ENCODE measurements at places on chromosomes 11 and 22.

DNA sequence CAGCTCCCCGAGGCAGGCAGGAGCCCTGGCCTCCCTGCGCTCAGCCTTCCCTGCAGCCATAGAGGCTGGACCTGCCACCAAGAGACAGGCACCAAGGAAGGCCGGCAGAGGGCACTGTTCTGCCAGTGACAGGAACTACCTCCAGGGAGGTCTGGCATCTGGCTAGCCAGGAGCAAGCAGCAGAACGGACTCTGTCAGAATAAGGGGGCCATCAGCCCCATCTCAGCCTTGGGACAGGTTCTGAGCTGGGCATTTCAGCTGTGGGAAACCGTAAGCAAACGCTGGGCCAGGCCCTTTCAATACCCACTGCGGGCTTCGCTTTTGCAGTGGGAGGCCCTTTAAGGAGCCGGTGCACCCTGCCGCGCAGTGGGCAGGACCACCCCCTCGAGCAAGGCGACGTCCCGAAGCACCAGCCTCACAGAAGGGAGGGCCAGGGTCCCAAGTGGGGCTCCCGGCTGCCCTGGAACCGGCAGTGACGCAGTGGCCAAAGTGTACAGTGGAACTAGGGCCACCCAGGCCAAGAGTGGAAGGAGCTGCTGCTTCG, 18.2 kb downstream of the IFT27 start:
- no peaks in the 10 kb centered on the region for H3K27me3 ChIP-seq
- H3K27ac ChIP-seq, result no peak overlapping the region
- no peaks in the 10 kb centered on the region for H3K36me3 ChIP-seq
- no peaks in the 10 kb centered on the region for H3K4me1 ChIP-seq
- H3K4me3 ChIP-seq, result no peak overlapping the region

GRCh38 chr11:2704356-2704755, 4.6 kb upstream of the KCNQ1OT1 start:
- H3K4me3 ChIP-seq, result no peak overlapping the region
- H3K27ac ChIP-seq, result no peak overlapping the region
- no peaks in the 10 kb centered on the region for H3K27me3 ChIP-seq

GRCh38 chr22:46587061-46587460, 33.1 kb upstream of the GRAMD4 start:
- no peak overlapping the region for H3K27ac ChIP-seq
- no peaks in the 10 kb centered on the region for H3K27me3 ChIP-seq
- no peaks in the 10 kb centered on the region for H3K36me3 ChIP-seq
- H3K4me1 ChIP-seq, result peaks cover 9% of the 10 kb centered on the region
- no peak for DNase-seq

DNA sequence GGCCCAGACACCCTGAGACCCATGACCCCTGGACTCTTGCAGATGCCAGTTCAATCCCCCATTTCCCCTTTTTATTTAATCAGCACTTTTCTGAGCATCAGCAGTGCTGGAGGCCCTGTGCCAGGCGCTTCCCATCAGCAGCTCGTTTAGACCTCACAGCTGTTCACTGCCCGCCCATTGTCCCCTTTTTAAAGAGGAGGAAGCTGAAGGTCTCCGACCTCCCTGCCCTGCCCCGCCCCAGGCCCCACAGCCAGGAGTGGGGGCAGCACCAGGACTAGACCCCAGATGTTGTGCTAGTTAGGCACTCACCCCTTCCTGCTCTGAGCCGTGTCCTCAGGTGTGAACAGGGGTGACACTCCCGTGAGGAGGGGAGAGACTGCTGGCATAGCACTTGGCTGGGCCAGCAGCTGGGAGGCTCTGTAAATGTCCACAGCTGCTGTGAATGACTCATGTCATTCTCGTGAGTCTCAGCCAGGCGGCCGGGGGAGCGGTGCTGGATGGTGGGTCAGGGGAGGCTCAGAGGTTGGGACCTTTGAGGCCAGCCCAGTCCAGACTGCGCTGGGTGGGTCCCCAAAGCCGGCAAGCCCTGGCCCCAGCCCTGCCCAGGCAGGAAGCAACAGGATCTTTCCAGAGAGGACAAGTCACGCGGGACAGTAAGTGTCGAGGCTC, 19.9 kb downstream of the EMID1 start:
- no peaks in the 10 kb centered on the region for H3K27me3 ChIP-seq
- no peaks in the 10 kb centered on the region for H3K4me1 ChIP-seq
- H3K36me3 ChIP-seq, result no peaks in the 10 kb centered on the region
- no peak for DNase-seq
- no peak overlapping the region for H3K27ac ChIP-seq

- H3K27me3 ChIP-seq, result peaks cover 1% of the 10 kb centered on the region
- no peak for DNase-seq
- no peaks in the 10 kb centered on the region for H3K36me3 ChIP-seq
- no peak overlapping the region for H3K4me3 ChIP-seq
- H3K4me1 ChIP-seq, result no peaks in the 10 kb centered on the region
Observed at GRCh38 chr22:39746600-39747262, 146.8 kb downstream of the ENTHD1 start.

DNA sequence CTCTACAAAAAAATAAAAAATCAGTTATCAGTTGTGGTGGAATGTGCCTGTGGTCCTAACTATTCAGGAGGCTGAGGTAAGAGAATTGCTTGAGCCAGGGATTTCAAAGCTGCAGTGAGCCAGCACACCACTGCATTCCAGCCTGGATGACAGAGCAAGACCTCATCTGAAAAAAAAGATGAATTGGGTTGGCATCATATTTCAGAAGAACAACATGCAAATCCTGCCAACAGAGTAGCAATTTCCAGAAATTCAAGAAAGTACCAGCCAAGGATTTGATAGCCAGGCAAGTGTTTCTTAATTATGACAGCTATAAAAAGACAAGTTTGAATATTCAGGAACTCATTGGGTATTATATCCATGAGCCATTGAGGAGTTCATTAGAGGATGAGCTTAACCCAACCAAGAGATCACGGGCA, 75.2 kb downstream of the USP47 start:
- H3K27me3 ChIP-seq, result no peaks in the 10 kb centered on the region
- H3K27ac ChIP-seq, result no peak overlapping the region
- no peak overlapping the region for H3K4me3 ChIP-seq
- DNase-seq, result peak; percentile 61

GRCh38 chr22:46982635-46983034, 220.2 kb downstream of the TBC1D22A start:
- no peak overlapping the region for H3K4me3 ChIP-seq
- H3K36me3 ChIP-seq, result no peaks in the 10 kb centered on the region
- H3K27ac ChIP-seq, result no peak overlapping the region
- DNase-seq, result no peak

DNA sequence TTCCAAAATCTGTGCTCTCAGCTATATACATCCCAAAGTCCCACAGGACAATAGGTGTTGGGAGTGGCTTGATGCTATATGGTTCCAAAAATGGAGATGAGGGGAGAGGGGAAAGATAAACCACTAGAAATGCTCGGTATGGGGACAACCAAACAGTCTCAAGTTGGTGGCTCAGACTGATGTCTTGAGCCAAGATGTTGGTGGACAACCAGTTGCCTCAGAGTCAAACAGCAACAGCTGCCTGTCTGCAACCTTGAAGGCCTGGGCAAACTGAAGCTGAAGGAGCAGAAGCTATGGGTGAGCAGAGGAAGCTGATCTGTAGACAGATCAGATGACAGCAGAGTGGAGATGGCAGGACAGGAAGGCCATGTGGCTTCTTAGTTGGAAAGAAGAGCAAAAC, 4.0 kb downstream of the RRP8 start:
- H3K4me1 ChIP-seq, result no peaks in the 10 kb centered on the region
- peaks cover 5% of the 10 kb centered on the region for H3K36me3 ChIP-seq
- no peak overlapping the region for H3K4me3 ChIP-seq
- no peak overlapping the region for H3K27ac ChIP-seq

DNA sequence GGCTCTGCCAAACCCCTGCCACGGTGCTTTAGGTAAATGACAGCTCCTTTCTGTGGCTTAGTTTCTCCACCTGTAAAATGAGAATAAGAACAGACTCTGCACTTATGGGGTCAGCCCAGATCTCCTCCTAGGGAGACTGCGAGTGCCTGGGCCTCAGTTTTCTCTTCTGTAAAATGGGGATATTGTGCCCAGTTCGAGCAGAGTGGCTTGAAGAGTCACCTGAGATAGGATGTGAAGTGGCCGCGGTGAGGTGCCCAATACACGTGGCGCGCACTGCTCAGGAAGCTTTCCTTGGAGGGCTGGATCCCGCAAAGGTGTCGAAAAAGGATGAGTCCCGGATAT, 473 bp upstream of the EMID1 start:
- H3K4me3 ChIP-seq, result no peak overlapping the region
- no peaks in the 10 kb centered on the region for H3K36me3 ChIP-seq
- H3K27ac ChIP-seq, result no peak overlapping the region
- DNase-seq, result no peak

DNA sequence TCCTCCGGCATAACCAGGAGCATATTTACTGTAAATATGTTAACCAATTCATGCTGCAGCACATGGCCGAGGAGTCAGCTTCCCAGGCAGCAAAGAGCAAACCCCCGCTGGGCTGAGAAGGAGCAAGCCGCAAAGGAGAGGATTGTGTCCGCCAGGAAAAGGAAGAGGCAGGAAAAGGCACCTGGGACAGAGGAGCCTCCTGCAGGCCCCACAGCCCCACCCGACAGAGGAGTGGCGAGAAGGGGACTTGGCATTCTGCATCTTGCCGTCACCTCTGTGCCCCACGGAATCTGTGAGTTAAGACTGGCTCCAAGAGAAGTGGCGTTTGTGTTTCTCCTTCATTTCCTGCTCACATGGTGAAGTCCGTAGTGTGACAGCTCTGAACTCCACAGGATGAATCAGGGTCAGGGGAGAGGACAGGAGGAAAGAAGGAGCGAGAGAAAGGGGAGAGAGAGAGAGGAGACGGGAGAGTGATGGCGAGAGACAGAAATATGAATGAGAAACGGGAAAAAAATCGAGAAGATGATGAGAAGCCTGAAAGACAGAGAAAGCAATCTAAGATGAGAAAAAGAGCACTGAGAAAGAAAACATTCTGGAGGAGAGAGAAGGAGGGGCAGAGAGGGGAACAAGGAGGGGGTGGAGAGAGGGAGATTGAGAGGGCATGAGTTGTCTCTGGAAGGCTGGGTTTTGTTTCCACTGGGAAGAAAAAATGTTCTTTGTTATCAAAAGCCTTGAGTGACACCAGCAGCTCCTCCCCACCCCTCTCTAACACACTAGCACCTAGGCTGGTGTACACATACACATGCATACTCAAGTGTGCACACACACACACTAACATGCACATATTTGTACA, 489.6 kb downstream of the MN1 start:
- H3K27ac ChIP-seq, result no peak overlapping the region
- no peak overlapping the region for H3K4me3 ChIP-seq
- DNase-seq, result peak; percentile 71
- H3K36me3 ChIP-seq, result no peaks in the 10 kb centered on the region
- no peaks in the 10 kb centered on the region for H3K27me3 ChIP-seq
- H3K4me1 ChIP-seq, result peaks cover 9% of the 10 kb centered on the region

GRCh38 chr22:39718206-39718605, 147.7 kb downstream of the CACNA1I start:
- DNase-seq, result no peak
- no peaks in the 10 kb centered on the region for H3K27me3 ChIP-seq
- no peak overlapping the region for H3K27ac ChIP-seq
- H3K4me1 ChIP-seq, result peaks cover 2% of the 10 kb centered on the region
- no peak overlapping the region for H3K4me3 ChIP-seq

GRCh38 chr11:108959105-108959761, 294.4 kb downstream of the DDX10 start:
- H3K27me3 ChIP-seq, result no peaks in the 10 kb centered on the region
- no peaks in the 10 kb centered on the region for H3K36me3 ChIP-seq
- H3K4me3 ChIP-seq, result no peak overlapping the region
- peaks cover 8% of the 10 kb centered on the region for H3K4me1 ChIP-seq
- DNase-seq, result no peak

DNA sequence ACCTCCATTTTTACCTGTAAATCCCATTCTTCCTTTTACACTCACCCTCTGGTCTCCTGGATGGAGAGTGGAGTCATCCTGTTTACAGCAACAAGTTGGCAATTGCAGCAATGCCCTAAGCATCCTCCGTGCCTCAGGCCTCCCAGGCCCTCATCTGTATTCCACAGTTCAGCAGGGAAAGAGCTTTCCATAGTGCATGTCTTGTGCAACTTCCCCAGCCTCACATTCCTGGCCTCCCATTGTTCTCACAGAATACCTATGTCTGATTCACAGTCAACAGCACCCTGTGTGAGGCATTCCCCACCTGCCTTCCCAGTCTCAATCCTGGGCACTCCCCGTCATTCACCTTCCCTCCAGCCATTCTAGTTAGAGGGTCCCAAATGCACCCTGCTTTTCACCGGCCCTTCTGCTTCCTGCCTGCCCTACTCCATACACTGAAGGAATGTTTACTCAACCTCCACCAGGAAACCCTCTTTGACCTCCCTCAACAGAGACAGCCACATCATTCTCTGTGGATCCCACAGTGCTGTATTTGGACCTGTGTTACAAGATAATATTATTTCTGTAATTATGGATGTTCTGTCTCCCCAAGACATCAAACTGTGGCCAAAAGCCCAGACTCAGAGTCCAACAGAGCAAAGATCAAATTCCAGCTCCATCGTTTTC, 405.7 kb downstream of the BUD13 start:
- peak; percentile 96 for DNase-seq
- peak overlapping the region; percentile 19 for H3K27ac ChIP-seq
- H3K36me3 ChIP-seq, result no peaks in the 10 kb centered on the region
- H3K27me3 ChIP-seq, result no peaks in the 10 kb centered on the region

DNA sequence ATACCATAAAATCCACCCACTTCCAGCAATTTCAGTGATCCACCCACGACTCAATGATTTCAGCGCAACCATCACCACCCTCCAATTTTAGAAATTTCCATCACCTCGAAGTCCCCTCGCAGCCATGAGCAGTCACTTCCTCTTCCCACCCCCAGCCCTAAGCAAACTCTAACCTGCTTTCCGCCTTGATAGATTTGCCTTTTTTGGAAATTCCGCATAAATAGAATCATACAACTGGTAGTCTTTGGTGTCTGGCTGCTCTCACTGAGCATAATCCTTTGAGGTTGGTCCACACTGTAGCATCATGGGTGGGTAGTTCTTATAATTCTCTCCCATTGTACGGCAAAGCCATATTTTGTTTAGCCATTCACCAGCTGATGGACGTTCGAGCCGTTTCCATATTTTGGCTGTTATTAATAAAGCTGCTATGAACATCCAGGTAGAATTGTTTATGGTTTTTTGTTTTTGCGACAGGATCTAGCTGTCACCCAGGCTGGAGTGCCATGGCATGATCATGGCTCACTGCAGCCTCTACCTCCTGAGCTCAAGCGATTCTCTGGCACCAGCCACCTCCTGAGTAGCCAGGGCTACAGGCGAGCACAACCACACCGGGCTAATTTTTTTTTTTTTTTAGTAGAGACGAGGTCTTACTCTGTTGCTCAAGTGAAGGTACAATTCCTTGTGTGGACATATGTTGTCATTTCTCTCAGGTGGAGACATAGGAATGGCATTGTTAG, 16.0 kb downstream of the PIM3 start:
- no peaks in the 10 kb centered on the region for H3K4me1 ChIP-seq
- peaks cover 5% of the 10 kb centered on the region for H3K27me3 ChIP-seq
- H3K36me3 ChIP-seq, result no peaks in the 10 kb centered on the region
- no peak overlapping the region for H3K27ac ChIP-seq
- DNase-seq, result no peak

DNA sequence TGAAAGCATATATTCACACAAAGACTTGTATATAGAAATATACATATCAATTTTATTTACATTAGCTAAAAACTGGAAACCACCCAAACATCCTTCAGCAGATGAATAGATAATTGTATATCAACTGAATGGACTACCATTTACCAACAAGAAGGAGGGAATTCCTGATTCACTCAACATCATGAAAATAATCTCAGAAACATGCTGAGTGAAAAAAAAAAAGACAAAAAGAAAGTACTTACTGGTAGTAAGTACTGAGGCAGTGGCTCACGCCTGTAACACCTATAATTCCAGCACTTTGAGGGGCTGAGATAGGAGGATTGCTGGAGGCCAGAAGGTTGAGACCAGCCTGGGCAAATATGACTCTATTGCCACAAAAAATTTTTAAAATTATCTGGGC, 7.4 kb upstream of the IPO7 start:
- no peaks in the 10 kb centered on the region for H3K36me3 ChIP-seq
- H3K4me1 ChIP-seq, result no peaks in the 10 kb centered on the region
- H3K4me3 ChIP-seq, result no peak overlapping the region
- H3K27ac ChIP-seq, result no peak overlapping the region
- no peaks in the 10 kb centered on the region for H3K27me3 ChIP-seq
